ENCODE measurements at places on chromosomes 12 and 14.

DNA sequence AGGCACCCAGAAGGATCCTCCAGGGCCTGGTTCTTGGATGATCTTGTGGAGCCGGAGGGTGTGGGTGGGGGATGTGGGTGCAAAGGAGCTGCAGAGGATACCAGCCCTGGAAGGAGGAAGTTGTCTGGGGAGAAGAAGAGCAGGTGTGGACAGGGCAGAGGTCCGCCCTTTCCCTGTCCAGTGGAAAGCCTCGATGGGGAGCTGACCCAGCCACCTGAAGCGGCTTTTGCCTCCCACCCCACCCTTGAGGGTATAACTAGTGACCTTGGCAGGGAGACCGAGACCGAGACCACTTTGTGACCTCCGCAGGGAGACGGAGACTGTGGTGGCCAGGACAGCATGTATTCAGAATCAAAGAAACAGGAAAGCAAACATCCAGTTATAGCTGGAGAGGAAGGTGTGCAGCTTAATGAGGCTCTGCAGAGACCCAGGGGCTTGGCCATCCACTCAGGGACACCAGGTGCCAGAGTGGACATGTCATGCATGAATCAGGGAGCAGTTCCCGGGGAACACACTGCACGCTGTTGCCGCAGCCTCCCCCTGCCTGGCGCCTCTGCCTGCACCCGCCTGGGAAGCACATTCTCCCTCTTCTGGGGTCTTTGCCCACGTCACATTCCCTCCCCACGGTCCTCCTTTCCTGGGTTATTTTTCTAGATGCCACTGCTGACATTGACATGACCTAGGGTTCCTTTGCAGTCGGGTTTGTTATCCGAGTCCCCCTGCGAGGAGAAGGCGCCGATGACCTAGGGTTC, 87.7 kb downstream of the ADGRD1 start:
- no peak for DNase-seq

GRCh38 chr12:39125566-39125965, 220.2 kb upstream of the CPNE8 start:
- no peak for DNase-seq

GRCh38 chr14:59450716-59451115, 14.5 kb downstream of the GPR135 start:
- no peak for DNase-seq

- DNase-seq: no peak
Observed at GRCh38 chr12:99066726-99067125, 421.6 kb downstream of the APAF1 start.

GRCh38 chr14:34875031-34875922, at the start of gene BAZ1A:
BAZ1A (minus strand) TSS chr14:34875360; CDS start chr14:34874604, 756 bp downstream.
- peak; percentile 95 for DNase-seq

GRCh38 chr14:69079747-69080146, 73.2 kb downstream of the DCAF5 start:
- DNase-seq: no peak

GRCh38 chr12:77064896-77065360, 441 bp downstream of the E2F7 start:
- DNase-seq: no peak

DNA sequence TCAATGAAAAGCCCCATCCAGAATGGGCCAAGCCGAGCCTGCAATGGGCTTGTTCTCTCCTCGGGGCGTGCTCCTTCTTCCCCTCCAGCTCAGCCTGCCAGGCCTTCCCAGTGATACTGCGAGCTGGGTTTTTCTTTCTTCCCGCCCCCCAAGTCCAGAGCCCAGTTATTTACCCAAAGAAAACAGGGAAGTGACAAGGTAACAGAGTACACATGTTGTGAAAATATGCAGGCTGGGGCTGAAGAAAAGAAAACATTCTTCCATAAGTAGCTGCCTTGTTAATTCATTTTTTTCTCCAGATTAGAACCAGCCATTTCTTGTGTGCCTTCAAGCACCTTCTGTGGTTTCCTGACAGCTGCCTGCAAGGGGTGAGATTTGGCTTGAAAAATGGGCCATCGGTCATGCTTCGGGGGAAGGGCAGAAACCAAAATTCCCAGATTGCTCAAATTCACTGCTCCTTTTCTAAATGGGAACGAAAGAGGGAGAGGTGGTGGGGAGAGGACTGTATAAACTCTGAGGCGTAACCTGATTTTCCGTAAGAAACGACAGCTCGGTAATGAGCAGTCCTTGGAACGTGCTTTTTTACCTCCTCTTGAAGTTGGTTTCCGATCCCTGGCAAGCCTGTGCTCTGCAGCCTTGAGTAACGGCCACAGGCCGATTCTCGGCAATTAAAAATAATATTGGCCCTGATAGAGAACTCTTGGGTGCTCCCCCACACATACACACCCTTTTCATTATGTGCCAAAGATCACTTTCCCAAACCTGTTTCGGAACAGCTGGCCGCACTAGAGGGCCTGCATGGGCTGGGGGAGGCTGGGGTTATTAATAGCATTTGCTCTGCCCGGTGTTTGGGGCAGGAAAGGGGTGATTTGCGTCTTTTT, 229.4 kb downstream of the ZFP36L1 start:
- peak; percentile 59 for DNase-seq

- DNase-seq: no peak
Observed at GRCh38 chr12:132142679-132143335, 1.3 kb downstream of the DDX51 start.

DNA sequence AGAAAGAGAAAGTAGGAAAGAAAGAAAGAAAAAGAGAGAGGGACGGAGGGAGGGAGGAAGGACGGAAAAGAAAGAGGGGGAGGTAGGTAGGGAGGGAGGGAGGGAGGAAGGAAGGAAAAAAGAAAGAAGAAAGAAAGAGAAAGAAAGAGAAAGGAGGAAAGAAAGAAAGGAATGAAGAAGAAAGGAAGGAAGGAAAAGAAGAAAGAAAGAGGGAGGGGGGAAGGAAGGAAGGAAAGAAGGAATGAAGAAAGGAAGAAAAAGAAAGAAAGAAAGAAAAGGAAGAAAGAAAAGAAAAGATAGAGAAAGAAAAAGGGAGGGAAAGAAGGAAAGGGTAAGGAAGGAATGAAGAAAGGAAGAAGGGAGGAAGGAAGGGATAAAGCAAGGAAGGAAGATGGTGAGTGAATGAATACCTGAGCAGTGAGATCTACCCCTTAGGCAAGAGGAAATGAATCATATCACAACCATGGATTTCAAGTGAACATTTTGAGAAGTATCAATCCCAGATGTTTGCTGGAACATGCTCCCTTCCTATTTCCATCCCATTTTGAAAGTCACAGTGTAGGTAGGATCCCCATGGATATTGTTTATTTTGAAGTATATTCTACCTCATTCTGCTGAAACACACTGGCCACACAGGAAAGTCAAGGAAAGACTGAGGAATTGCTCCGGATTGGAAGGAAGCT, 639.4 kb upstream of the TBX3 start:
- no peak for DNase-seq

DNA sequence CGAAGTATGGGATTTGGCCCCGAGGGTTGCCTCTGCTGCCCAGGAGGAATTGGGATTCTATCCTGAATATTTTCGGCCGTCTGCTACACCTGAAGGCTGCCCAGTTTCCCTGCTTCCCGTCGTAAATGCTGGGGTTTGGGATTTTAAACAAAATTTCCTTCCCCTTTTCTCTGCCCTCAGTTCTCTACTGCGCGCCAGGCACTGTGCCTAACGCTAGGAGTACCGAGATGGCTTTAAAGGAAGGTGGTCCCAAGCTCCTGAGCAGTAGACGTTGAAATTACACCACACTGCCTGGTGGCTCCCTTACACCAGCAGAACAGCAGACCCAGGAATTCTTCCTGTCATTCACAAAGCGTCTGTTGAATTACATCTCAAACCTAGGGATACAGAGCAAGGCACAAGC, 566 bp upstream of the PRDM4 start:
- peak; percentile 5 for DNase-seq

- DNase-seq: no peak
Observed at GRCh38 chr14:31203414-31203742, 4.2 kb downstream of the HECTD1 start.

- no peak for DNase-seq
Observed at GRCh38 chr14:103819503-103820307, 27.7 kb downstream of the PPP1R13B start.

DNA sequence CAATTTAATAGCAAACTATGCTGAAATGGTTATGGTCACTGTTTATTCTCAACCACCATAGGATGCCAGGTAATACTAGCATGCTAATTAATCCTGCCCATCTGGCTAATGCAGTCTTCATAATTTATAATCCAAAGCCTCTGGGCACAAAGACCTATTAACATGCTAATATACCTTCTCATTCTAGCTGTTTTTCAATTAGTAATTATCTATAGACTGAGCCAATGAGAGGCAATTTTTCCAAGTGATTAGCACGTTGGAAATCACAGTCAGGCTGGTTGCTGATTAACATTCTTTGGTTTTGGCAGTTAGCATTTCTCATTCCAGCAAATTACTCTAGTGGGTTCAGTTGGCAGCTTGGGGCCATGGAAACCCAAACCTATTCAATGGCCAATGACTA, 357.2 kb downstream of the SEC23A start:
- no peak for DNase-seq

DNA sequence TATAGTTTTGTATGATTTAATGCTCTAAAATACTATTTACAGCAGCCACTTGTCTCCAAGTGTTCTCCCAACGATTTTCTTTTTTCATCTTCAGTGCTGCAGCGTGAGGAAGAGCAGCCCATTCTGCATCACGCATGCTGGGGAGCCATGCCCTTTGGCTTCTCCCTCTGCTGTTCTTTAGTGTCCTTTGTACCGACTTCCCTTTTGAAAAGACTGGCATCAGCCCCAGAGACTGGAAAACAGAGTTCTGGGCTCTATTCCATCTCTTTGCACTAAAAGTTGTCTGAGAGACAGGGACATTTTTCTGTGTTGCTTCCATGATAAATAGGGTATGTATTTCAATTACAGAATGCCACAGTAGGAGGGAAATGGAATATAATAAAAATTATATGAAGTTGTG, 105.1 kb downstream of the RERG start:
- no peak for DNase-seq

DNA sequence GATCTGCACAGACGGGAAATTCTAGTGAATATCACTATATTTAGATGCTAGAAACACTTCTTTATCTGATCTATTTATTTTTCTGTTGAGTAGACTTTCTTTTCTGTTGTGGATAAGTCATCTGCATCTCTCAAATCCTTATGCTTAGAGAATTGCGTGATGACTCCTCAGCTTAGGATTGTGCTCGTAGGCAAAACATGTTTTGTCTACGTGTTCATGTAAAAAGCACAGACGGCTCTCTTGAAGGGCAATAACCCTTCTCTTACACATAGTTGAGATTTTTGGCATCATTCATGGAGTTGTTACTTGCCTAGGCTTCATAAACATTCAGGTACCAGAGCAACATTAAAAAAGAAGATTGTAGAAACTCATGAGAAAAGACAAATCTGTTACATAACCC, 18.6 kb downstream of the PPFIBP1 start:
- no peak for DNase-seq

DNA sequence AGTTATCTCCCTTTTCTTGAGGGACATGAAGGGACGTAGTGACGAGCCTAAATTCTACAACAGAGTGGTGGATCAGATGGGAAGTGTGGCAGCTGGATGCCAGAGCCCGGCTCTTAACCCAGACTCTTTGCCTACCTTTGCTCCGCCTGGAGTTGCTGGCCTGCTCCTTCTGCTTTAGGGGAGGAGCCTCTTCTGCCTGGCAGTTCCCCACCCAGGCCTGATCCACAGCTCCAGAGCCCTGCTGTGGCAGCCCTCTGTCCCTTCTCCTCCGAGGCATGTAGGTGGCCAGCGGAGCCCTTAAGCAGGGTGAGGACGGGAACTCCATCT, 2.3 kb upstream of the PRPH start:
- no peak for DNase-seq

GRCh38 chr12:127509066-127509778, 757.7 kb upstream of the TMEM132C start:
- DNase-seq: peak; percentile 11

DNA sequence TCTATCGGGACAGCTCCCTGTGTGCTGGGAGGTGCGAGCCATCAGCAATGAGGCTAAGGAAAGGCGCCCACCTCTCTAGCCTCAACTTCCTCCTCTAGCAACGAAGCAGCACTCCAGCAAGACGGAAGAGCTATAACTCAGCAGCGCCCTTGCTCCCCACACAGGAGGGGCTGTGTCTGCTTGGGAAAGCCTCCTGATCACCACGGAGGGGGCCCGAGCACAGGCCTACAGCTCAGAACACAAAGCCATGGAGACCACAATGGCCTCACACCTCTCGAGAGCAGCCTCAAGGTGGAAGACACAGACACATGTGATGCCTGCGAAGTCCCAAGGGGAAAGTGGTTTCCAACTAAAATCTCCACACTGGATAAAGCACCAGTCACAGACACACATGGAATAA, 60.4 kb downstream of the CDC42BPB start:
- DNase-seq: no peak

DNA sequence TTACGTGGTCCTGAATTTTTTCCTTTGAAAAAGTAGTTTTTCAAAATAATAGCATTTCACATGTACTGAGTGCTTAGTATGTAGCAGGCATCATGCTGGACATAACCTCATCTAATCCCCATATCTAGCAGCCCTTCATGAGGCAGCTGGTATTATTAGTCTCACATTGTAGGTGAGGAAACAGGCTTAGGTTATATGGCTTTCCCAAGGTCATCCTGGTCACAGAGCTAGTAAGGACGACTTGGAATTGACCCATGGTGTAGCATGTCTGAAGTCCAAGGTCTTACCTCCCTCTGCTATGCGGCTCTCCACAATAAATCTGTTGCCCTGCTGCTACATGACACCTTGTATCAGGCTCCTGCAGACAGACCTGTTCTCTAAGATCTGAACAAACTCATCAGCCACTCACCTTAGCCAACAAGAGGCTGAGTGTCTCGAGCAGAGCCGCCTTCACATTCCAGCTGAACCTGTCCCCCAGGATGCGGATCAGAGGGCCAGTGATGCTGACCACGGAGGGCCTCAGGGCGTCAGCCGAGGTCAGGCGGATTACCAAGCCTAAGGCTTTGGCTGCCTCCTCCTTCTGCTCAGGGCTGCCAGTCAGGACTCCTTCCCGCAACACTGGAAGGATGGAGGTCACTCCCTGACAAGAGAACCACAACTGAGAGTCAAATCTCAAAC, 19.7 kb upstream of the RAB35 start:
- no peak for DNase-seq

DNA sequence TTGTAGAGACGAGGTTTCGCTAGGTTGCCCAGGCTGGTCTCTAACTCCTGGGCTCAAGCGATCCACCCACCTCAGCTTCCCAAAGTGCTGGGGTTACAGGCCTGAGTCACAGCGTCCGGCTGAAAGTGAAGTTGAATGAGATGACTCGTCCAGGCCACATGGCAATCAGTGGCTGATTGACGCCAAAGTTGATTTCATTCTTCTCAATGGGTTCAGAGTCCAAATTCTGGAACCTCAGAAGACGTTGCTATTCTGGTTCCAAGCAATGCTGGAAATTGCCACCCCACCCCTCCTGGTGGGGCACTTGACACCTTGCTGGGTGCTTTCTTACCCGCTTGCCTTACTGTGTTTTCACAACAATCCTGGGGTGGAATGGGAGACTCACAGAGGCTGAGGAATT, 14.9 kb downstream of the ABCB9 start:
- DNase-seq: peak; percentile 81

DNA sequence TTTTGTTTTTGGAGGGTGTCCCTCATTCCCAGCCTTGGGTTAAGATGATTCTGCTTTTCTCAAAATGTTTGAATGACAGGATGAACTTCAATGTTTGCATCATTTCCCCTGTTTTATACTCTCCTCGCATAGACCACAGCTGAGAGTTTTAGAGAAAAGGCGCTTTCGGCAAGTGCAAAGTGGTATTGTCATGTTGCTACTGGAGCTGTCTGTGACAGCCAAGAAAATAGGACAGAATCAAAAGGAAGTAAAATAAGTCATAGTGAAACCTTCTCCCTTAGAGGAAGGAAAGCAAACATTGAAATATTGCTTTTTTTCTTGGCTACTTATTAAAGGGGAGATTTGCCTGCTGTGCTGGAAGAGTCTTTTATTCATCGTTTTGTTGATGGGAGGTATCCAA, 33.5 kb upstream of the ARHGAP5 start:
- peak; percentile 35 for DNase-seq

Measured in suppressor macrophage treated with lipopolysaccharide for 1 hour (primary cell).